ENCODE measurements at places on chromosomes 5 and 9.
A peak's percentile ranks its signal among the peaks of the same experiment; 100 is the strongest.

- peak; percentile 48 for DNase-seq
These were observed 35.0 kb upstream of the DMRT1 start for GRCh38 chr9:806285-807156.

DNA sequence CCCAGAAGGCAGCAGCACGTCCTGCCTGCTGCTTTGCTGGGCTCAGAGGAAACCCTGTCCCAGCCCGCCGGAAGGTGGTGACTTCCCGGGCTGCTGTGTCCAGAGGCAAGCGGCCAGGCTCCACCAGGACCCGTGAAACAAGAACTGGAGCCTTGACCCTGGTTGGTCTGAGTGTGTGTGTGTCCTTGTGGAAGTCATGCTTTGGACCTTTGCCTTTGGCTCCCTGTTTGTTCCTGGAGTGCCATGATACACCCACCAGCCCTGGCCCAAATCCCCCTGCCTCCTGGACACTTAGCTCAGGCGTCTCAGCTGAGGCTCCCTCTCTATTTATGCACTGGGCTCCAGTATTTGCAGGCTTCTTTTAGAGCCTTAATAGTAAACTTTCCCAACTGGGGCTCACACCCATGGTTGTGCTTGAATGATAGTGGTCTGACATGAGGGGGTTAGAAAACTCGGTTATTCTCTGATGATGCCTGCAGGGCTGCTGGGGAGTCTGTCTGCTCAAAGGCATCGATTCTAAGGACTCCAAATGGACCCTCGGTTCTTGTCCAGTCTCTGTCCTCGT is 72.2 kb downstream of the C9orf50 start:
- DNase-seq = no peak

- DNase-seq = peak; percentile 80
These were observed 928 bp downstream of the HACD4 start for GRCh38 chr9:21030389-21031035.

GRCh38 chr5:1889321-1890065 is 6.8 kb upstream of the IRX4 start:
- no peak for DNase-seq

GRCh38 chr5:50352382-50352781 is 88.7 kb downstream of the EMB start:
- DNase-seq = no peak

- no peak for DNase-seq
These were observed 141.0 kb upstream of the NUDT12 start for GRCh38 chr5:103703617-103704016.

DNA sequence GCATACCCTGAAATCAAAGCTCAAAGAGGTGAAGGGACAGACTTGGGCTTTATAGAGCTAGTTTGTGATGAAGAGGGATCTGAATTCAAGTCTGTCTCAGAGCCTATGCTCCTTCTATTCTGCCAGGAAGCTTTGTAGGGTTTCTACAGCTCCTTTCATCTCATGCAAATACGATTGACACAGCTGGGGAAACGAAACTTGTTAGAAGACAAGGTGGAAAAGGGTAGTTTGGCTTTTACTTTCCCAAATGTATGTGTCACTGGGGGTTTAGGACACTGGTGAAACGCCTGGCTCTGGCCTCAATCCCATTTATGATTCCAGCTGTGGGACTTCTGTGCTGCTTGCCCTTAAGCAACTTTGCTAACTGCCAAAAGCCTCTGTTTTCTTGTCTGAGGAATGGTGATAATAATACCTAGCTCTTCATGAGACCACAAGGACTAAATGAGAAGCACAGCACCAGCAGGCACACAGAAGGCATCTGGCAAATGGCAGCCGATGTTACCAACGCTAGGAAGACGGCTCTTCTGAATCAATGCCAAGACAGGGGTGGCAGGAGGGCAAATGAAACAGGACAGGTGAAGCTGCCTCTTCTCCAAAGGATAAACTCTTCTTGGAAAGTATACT is 70.3 kb upstream of the EQTN start:
- no peak for DNase-seq

DNA sequence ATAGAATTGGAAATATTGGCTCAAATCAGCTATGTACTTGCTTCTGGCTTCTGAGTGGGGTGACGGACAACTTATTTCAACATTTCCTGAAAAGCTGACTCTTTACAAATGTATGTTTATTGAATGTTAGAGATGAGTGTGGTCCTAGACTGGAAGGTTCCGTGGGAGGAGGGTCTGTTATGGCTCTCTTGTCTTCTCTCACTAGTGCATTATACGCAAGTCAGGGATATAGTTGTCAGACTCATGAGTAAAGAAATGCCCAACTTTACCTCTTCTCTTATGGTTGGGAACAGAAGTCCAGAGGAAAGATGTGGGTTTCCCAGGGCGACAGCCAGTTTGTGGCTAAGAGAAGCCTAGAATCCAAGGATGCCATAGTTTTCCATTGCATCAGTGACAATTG is 839.3 kb upstream of the WWC1 start:
- peak; percentile 29 for DNase-seq

DNA sequence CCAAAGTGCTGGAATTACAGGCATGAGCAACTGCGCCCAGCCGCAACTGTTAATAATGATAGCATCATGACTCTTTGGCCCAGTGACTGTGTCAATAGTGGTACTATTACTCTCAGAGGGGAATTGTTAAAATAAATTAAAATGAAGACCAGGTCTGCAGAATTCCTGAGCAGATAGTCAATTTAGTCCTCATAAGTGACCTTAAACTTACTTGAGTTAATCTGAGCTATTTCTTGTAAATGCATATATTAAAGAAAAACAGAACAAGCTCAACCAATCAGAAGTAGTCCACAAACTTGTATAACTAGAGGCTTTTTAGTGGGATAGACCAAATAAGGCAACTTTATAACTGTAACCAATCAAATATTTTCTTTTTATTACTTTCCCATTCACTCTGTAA is 1.7 kb upstream of the RECK start:
- DNase-seq = peak; percentile 79

DNA sequence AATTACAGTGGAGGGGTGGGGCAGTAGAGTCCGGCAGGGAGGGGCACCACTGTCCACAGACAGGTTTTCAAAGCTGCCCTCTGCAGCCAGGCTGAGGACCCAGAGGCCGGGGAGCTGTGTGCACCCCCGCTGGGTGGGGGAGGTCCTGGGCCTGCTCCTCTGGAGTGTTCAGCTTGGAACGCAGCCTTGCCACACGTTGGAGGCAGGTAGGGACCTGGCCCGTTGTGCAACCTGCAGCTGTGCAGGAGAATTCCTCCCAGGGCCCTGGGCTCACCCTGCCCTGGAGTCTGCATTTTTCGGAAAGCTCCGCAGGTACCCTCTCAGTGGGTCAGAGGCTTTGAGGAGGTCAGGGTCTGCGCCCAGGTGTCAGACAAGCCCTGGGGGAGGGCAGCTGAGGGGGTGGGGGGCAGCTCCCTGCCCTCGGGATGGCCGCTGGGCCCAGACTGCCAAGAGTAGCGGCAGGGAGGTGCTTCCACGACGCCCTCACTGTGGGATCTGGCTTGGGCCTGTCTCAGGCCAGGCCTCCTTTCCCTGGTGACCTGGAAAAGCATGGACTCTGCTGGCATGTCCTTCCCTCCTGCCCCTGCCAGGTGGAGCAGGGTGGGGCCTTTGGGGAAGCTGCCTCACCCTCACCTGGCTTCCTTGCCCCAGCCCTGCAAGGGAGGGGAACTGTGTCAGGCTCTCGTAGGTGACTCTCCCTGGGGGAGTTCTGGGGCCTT is 29.5 kb downstream of the RXRA start:
- no peak for DNase-seq

DNA sequence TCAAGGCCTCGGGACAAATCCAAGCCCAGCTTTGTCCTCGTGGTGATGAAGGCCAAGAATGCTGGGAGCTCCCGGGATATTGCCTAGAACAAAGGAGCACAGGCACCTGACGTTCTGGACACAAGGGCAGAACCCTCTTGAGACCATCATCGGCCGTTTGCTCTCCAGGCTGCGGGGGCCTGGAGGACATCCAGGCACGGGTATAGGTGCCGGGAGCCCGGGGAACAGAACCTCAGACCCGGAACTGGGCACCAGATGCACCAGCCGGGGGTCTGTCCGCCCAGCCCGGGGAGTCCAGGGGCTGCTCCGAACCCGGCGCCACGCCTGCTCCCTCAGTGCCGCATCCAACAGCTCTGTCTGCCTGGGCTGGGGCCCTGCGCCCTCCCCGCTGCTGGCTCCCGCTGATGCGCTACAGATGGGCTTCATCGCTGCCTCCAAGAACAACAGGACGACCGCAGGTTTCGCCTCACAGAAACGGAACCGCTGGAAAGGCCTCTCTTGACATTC is 88.0 kb downstream of the ADAMTS2 start:
- DNase-seq = peak; percentile 85

DNA sequence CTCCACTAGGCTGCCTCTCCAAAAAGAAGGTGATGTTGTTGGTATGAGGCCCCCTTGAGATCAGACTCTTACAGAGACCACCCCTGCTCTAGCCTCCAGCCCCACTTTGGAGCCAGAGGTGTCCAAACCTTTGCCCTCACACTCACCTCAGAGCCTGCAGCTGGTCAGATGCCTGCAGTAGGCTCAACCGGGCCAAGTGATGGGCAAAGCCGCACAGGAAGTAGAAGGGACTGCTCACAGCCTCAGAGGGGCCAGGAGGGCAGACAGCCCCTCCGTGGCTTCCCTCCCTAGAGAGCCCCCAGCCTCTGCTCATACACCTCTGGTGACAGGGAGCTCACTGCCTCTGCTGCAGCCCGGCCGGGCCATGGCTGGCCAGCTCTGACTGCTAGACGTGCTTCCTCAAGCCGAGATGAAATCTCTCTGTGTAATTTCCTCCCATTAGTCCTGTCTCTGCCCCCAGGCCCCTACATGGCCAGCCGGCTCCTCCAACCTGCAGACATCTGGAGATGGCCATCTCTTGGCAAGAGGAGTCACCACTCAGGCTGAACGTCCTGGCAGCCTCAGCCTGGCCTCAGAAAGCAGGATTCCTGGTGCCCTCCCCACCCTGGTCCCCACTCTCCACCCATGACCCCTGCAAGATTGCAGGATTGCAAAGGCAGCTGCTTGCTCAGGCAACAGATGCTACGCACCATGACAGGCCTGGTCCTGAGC is 7.3 kb upstream of the TCF7 start:
- peak; percentile 39 for DNase-seq

- DNase-seq = peak; percentile 75
These were observed 372.1 kb upstream of the RIOK2 start for GRCh38 chr5:97554977-97555643.

- DNase-seq = no peak
These were observed 294.9 kb downstream of the TAF11L14 start for GRCh38 chr5:17929171-17929570.

GRCh38 chr9:70229026-70229425 is 29.8 kb upstream of the SMC5 start:
- peak; percentile 7 for DNase-seq

- no peak for DNase-seq
These were observed 1129.2 kb downstream of the DTWD2 start for GRCh38 chr5:117859176-117859575.

- DNase-seq = no peak
These were observed 7.0 kb downstream of the HNRNPAB start for GRCh38 chr5:178211095-178212048.

- DNase-seq = no peak
These were observed 2.2 kb downstream of the ASB6 start for GRCh38 chr9:129639756-129640085.

DNA sequence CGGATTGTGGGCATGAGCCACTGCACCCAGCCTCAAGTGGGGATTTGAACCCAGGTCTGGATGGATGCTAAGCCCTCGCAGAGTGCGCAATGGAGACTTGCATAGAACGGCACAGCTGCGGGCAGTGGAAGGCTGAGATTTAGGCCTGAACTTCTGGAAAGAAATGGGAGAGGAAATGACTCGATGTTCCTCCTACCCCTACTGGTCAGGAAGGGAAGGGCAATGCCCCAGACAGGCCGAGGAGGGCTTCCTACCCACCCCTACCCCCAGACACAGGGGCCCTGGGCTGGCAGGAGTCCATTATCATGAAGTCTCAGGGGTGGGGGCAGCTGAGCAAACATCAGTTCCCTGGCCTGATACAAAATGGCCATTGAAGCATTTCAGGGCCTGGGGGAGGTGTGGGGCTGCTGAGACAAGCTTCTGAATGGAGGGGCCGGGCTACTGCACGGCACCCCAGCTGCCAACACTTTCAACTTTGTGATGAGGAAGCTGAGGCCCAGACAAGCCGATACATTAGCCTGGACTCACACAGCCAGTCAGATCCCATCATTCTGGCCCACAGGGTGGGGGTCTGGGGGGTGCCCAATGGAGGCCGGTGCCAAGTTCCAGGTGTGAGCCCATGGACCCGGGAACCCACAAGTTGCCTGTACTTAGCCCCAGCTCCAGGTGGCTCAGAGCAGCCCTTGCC is 13.5 kb upstream of the WDR38 start:
- peak; percentile 38 for DNase-seq

GRCh38 chr5:77632526-77633206 is 5.8 kb downstream of the OTP start:
- no peak for DNase-seq

DNA sequence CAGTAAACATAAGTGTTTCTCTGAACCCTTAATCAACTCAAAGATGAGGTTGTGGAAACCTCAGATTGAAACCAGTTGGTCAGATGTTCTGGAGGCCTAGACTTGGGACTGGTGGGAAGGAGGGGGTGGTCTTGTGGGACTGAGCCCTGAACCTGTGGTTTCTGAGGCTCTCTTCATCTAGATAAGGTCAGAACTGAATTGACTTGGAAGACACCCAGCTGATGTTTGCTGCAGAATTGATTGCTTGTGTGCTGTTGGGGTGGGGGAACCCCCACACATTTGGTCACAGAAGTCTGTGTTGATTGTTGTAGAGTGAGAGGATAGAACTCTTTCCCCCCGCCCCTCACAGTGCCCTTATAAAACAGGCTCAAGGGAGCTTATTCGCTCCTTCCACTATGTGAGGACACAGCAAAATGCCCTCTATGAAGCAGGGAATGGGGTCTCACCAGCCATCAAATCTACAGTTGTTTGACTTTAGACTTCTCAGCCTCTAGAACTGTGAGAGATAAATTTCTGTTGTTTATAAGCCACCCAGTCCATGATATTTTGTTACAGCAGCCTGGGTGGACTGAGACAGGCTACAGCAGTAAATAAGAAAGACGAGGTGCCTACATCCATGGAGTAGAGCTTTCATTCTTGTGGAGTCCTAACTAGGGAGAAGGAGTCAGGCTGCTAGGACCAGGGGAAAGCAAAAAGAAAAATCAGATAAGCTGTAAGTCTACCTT is 25.7 kb upstream of the UGCG start:
- no peak for DNase-seq

- DNase-seq = no peak
These were observed 212.2 kb downstream of the DENND1A start for GRCh38 chr9:123717581-123718175.

DNA sequence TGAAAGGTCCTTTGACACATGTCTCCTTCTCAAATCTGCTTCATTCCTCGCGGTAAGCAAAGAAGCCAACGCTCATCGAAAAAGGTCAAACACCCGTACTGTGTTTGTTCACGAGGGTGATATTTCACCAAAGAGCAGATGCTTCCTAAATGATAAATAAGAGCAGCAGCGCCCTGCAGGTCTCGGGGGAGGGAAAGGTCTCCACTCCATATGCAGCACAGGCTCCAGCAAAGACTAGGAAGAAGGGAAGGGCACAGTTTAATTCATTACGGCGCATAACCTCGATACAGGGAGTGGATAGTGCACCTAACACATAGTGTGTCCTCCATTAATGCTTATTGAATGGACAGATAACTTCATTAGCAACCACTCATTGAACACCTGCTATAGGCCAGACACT is 593.3 kb downstream of the CDK5RAP2 start:
- no peak for DNase-seq

Data from EH (cell line).